PC-3 (cell line): ENCODE measurements at places on chromosomes 2 and 18. TPM values are rescaled to one million over a fixed set of nuclear protein-coding genes. Genes with fewer than 3 reads are reported as not detected.
A peak's percentile ranks its signal among the peaks of the same experiment; 100 is the strongest.

DNA sequence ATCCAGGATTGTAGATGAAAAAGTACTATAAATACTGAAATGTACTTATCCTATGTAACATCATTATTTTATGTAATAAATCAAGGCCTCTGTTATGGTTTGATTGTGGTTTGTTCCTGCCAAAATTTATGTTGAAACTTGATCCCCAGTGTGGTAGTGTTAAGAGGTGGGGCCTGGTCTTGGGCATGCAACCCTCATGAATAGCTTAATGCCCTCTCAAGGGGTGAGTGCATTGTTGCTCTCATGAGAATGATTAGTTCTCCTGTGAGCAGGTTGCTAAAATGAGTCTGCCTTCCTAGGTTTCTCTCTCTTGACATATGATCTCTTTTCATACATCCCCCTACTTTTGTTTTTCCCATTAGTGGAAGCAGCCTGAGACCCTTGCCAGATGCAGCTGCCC lies 915.4 kb downstream of the TSN start:
- H3K4me1 ChIP-seq, result no peaks in the 10 kb centered on the region
- no peak for DNase-seq
- H3K27ac ChIP-seq, result no peak overlapping the region
- no peak overlapping the region for H3K4me3 ChIP-seq

DNA sequence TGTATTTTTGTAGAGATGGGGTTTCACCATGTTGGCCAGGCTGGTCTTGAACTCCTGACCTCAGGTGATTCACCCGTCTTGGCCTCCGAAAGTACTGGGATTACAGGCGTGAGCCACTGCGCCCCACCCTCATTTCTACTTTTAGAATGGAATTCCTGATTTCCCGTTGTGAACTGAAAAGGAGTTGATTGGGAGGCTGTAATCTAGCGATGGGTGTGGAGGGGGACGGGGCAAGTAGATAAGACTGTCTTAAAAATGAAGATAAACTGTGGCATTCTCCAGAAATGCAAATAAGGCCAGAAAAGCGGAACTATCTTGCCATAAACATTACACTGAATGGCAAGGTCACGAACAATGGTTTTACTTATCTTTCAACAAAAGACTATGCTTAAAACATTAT lies 135.4 kb downstream of the TRIB2 start:
- H3K27me3 ChIP-seq, result no peaks in the 10 kb centered on the region
- no peaks in the 10 kb centered on the region for H3K36me3 ChIP-seq
- no peak overlapping the region for H3K27ac ChIP-seq

- no peak overlapping the region for H3K4me3 ChIP-seq
- peaks cover 65% of the 10 kb centered on the region for H3K36me3 ChIP-seq
- DNase-seq, result no peak
These were observed 37.5 kb downstream of the PSME4 start for GRCh38 chr2:53933329-53933728.

- H3K4me3 ChIP-seq, result peak overlapping the region; percentile 18; the same call in 1 of the 2 replicates
- DNase-seq, result peak; percentile 97
- no peaks in the 10 kb centered on the region for H3K36me3 ChIP-seq
- no peaks in the 10 kb centered on the region for H3K27me3 ChIP-seq
- peak overlapping the region; percentile 94 for H3K27ac ChIP-seq
These were observed 148.6 kb downstream of the LRATD1 start for GRCh38 chr2:14781142-14781541.

DNA sequence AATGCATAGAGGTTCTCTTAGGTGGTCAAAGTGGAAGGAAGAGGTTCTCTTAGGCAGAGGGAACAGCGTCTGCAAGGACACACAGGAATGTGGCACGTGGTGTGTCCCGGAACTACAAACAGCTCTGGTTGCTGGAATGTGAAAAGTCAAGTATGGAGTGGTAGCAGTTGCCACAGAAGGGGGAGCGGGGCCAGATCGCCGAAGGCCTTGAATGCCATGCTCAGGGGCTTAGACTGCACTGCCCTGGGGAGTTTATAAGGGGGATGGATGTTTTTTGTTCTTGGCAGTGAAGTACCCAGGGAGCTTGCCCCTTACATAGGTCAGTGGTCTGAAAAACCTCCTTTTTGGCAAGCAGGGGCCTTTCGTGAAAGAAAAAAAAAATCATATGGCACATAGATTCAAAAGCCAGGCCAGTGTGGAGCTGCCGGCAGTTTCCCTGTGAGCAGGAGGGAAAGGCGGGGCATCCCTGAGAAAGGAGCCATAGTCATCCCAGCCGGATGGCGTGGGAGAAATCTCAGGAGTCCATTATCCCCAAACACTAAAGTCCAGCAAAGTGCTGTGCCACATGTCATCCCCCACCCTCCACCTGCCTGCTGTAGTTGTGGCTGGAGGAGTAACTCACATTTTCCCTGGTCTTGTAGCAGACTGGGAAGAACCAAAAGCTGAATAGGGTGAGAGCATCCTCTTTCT lies 45.4 kb downstream of the GORASP2 start:
- H3K36me3 ChIP-seq, result no peaks in the 10 kb centered on the region
- DNase-seq, result peak; percentile 13
- H3K27ac ChIP-seq, result no peak overlapping the region
- H3K4me1 ChIP-seq, result peaks cover 12% of the 10 kb centered on the region
- H3K4me3 ChIP-seq, result peak overlapping the region; percentile 89
- H3K27me3 ChIP-seq, result no peaks in the 10 kb centered on the region

GRCh38 chr18:78688916-78689315 lies 290.7 kb upstream of the SALL3 start:
- H3K4me1 ChIP-seq, result no peaks in the 10 kb centered on the region
- no peak overlapping the region for H3K4me3 ChIP-seq
- peaks cover 72% of the 10 kb centered on the region for H3K27me3 ChIP-seq

DNA sequence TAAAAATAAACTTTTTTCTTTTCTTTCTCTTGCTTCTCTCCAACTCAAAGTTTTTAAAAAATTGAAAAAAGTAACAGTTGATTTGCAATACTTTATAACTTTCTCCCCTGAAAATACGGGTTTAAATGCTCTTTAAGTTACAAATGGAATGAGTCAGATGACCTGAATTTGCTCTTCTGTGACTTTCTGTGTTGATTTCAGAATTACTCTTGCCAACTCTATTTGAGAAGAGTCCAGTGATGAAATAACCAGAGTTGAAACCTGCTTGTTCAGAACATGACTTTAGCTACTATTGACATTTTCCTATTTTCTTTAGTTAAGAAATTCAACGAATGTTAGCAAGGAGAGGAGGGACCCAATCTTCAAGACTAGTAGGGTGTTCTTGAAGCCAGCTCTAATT lies 146.1 kb upstream of the ZSWIM2 start:
- H3K27me3 ChIP-seq, result no peaks in the 10 kb centered on the region
- peak; percentile 64 for DNase-seq
- no peak overlapping the region for H3K27ac ChIP-seq
- no peaks in the 10 kb centered on the region for H3K36me3 ChIP-seq
- peaks cover 5% of the 10 kb centered on the region; the same call in 1 of the 2 replicates for H3K4me1 ChIP-seq

DNA sequence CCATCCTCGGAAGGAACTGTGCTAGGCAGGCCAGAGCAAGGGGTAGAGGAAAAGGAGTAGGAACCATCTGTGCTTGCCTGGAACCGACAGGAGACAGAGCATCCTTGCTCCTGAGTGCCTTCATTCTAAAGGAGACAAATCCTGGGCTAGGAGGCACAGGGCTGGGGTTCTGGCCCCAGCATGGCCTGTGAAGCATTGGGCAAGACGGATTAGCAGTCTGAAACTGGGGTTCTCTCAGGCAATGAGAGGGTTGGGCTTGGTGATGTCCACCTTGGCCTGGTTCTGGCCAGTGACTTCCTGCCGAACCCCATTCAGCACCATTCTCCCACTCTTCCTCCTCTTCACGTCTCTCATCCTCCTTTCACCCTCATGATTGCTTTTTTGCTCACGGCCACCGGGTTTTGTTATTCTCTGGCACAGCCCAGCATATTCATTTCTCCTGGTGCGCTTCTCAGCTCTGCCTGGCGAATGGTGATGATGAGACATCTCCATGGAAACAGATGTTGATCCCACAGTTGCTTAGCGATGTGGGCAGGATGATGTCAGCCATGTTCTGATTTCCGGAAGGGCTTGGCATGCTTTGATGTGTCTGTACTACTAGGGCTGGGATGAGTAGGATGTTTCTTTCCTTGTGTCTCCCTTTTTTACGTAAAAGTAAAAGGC lies 127.7 kb downstream of the CAPN13 start:
- DNase-seq, result no peak
- no peak overlapping the region for H3K4me3 ChIP-seq
- no peaks in the 10 kb centered on the region for H3K27me3 ChIP-seq

DNA sequence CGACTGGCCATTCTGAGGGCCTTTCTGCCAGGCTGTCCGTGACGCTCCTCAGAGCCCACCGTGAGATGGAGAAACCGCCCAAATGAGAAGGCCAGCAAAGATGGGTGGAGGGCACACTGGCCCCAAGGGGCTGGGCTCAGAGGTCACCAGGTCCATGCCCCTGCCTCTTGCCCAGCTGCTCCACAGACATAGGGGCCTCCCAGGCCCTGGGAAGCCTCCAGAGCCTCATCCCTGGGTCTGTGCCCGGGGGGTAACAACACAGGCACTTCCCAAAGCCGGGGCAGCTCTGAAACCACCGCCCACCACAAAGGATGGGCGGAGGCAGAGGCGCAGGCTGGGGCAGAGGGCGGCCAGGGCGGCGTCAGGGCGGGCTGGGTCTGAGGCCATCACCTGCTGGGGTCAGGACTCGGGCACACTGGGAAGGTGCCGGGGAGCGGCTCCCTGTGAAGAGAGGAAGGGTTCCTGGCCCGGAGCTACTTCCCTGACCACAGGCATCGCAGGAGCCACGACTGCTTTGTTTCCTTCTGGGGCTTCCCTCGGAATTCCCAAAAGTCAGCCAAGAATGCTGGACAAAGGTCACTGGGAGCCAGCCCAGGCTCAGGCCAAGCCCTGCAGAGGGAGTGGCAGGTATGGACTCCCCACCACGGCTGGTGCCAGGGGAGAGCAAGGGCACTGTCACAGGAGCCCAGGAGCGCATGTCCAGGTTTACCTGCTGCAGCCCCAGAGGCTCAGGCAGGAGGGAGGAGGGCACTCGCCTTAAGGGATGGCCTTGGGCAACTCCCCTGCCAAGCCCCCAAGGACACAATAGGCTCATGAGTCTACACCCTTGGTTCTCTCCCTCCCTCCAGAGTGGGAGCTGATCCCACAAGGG lies 9.4 kb downstream of the CYP26B1 start:
- DNase-seq, result peak; percentile 8
- H3K27ac ChIP-seq, result no peak overlapping the region
- H3K36me3 ChIP-seq, result no peaks in the 10 kb centered on the region

DNA sequence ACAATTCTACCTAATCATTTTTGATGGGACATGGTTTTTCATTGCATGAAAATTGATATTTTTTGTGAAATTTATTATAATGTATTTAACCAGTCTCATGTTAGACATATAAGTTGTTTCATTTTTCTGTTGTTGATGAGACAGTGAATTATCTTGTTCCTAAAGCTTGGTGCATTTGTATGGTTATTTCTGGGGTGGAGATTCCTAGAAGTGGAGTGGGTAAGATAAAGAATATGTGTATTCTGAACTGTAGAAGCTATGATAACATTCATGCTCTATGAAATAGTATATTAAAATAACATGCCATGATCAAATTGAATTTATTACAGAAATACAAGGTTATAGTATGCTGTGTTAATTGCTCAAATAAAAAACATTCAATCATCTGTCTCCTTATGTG lies 69.2 kb downstream of the BOLA3 start:
- H3K4me1 ChIP-seq, result no peaks in the 10 kb centered on the region
- no peak for DNase-seq
- no peak overlapping the region for H3K4me3 ChIP-seq
- no peak overlapping the region for H3K27ac ChIP-seq
- no peaks in the 10 kb centered on the region for H3K27me3 ChIP-seq
- H3K36me3 ChIP-seq, result peaks cover 20% of the 10 kb centered on the region; the same call in 1 of the 2 replicates

GRCh38 chr18:45666006-45666405 lies 50.7 kb downstream of the SLC14A2 start:
- no peaks in the 10 kb centered on the region for H3K27me3 ChIP-seq
- H3K4me1 ChIP-seq, result peaks cover 10% of the 10 kb centered on the region; the same call in 1 of the 2 replicates
- no peak for DNase-seq
- H3K27ac ChIP-seq, result no peak overlapping the region
- H3K36me3 ChIP-seq, result no peaks in the 10 kb centered on the region

GRCh38 chr2:235206399-235206798 lies 254.6 kb downstream of the SH3BP4 start:
- H3K36me3 ChIP-seq, result no peaks in the 10 kb centered on the region
- no peak overlapping the region for H3K4me3 ChIP-seq
- H3K27ac ChIP-seq, result no peak overlapping the region
- no peaks in the 10 kb centered on the region for H3K4me1 ChIP-seq

GRCh38 chr18:70165936-70166335 lies 39.6 kb downstream of the RTTN start:
- no peak overlapping the region for H3K4me3 ChIP-seq
- peaks cover 31% of the 10 kb centered on the region for H3K36me3 ChIP-seq
- H3K27ac ChIP-seq, result no peak overlapping the region
- H3K4me1 ChIP-seq, result no peaks in the 10 kb centered on the region
- H3K27me3 ChIP-seq, result no peaks in the 10 kb centered on the region
- DNase-seq, result no peak

- no peak for DNase-seq
- H3K36me3 ChIP-seq, result no peaks in the 10 kb centered on the region
- H3K27me3 ChIP-seq, result no peaks in the 10 kb centered on the region; the same call in 1 of the 2 replicates
- H3K4me1 ChIP-seq, result no peaks in the 10 kb centered on the region
- no peak overlapping the region for H3K27ac ChIP-seq
These were observed 500.7 kb downstream of the METTL4 start for GRCh38 chr18:2070631-2071030.

DNA sequence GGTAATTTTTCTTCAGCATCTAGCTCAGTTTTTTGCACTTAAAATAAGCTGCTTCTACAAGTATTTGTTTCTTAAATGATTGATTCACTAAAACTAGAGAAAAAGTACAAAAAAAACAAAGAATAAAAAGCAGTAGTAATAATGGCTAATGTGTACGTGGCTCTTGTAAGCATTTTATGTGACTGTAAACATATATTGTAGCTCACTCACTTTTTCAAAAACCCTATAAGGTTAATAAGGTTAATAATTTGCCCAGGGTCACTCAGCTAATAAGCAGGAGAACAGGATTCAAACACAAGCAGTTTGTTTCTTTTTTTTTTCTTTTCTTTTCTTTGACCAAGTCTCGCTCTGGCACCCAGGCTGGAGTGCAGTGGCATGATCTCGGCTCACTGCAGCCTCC lies 67.5 kb downstream of the RMDN2 start:
- no peaks in the 10 kb centered on the region for H3K27me3 ChIP-seq
- no peaks in the 10 kb centered on the region for H3K36me3 ChIP-seq

TUBB8B gene
- not detected in 2 replicates for total RNA-seq

POTEI gene
- total RNA-seq, result not detected in 2 replicates

PRKAG3 gene
- not detected in 2 replicates for total RNA-seq

RASGRP3 gene
- 0.15 and 0.52 TPM in 2 replicates for total RNA-seq

L3MBTL4 gene
- total RNA-seq, result 0.47 and 0.63 TPM in 2 replicates
